ENCODE measurements at places on chromosomes 2 and 18. TPM values are rescaled to one million over a fixed set of nuclear protein-coding genes. Genes with fewer than 3 reads are reported as not detected.

Gene SLC4A3
- total RNA-seq, result 22.9 TPM

Gene TNFAIP6
- 0.25 TPM for total RNA-seq

Gene NT5C1B
- total RNA-seq, result not detected

Gene RTP5
- total RNA-seq, result 5.2 TPM

Gene CGREF1
- total RNA-seq, result 13.3 TPM

Gene C18orf63
- not detected for total RNA-seq

Gene DYSF
- total RNA-seq, result 1.5 TPM

Gene COBLL1
- total RNA-seq, result 8.6 TPM

Gene SKOR2
- total RNA-seq, result not detected

Gene C2orf81
- total RNA-seq, result 1.2 TPM

Gene SIX2
- 0.25 TPM for total RNA-seq

Gene SERPINB8
- 0.98 TPM for total RNA-seq

Gene SLC14A1
- total RNA-seq, result 1.7 TPM

Gene FEV
- not detected for total RNA-seq

Gene FSHR
- not detected for total RNA-seq

Gene TTC21B
- 73.5 TPM for total RNA-seq

Gene GALR1
- total RNA-seq, result under 0.01 TPM
